GM04503 (cell line): ENCODE measurements at places on chromosomes 7 and 10.
A peak's percentile ranks its signal among the peaks of the same experiment; 100 is the strongest.

GRCh38 chr7:44982970-44983369 is 4.2 kb upstream of the MYO1G start:
- DNase-seq = no peak

DNA sequence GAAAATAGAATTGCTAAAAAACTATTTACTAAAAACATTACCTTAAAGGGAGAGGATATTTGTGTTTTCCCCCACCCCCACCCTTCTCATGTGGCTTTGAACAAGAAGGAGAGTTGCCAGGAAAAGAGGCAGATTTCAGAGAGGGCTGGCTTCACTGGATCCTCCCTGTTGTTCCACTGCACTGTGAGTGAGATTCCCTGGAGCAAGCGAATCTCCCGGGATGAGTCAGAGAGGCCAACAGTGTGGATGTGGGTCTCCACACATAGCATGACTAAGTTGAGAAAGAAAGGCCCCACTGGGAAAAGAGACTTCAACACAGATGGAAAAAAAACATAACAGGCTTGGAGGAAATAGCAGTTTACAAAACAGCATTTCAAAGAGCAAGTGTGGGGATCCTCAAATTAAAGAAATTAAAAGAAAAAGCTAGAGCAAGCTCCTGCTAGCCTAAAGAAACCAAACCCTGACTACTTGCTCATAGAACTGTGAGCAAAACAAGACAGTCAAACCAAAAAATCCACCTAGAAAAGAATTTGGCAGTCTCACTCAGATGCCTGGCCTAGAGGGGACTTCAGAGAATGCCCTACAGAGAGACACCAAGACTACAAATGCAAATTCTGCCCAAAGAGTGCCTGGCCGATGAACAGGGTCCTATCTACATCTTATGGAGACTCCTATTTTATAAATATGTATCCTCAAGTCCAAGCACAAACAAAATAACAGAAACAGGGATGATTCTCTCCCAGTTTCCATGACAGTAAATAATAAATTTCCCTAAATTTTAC is 3.4 kb downstream of the CAV1 start:
- peak; percentile 94 for DNase-seq

DNA sequence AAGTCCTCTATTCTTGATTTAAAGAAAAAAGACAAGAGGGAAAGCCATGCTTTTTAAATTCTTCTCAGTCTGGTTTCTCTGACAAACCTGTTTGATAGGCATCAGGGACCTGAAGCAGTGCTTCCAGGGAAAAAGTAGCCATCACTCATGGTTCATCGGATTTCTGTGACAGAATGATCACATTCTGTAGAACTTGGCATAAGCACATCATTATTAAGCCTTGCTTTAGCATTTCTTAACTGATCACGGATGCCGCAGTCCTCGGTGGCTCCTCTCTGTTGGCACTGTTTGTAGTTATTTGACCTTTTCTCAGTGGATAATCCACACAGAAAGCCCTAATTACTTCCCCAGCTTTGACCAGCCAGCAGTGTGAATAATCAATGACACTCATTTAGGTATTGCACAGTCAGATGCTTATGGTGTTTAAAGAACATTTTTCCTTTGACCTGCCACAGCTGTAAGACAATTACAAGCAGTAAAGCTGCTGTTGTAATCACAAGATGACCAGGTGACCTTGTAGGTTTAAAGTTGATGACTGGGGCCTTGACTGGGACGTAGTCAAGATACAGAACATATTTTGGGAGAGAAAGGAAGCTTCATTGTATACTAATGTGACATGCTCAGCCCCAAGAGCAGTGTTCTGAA is 64.4 kb upstream of the SKAP2 start:
- no peak for DNase-seq

- DNase-seq = no peak
Observed at GRCh38 chr7:13179011-13179582, 491.7 kb downstream of the ARL4A start.

DNA sequence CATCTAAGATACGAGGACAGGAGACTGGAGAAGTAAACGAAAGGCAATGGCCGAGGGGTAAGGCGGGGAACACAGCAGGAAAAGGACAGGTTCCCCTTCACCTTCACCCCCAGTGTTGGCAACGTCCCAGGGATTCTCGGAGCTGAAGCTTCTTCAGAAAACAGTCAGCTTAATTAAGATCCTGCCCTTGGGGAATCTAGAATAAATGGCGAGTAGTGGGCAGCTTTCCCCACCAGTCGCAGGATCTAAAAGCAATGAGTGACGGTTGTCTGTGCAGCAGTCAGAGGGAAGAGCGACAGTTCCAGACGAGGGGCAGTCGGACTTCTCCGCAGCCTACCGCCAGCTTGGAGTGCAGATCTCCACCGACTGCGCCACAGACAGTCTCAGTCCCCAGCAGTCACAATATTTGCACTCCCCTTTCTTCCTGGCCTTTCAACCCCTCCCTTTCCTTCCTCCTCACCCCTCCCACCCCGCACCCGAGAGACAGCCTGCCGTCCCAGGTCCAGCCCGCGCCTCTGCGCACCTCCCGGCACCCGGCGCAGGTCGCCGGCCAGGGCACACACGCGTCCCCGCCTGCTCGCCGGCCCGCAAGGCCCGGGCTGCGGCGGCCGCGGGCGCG is 10.9 kb upstream of the SP8 start:
- no peak for DNase-seq

DNA sequence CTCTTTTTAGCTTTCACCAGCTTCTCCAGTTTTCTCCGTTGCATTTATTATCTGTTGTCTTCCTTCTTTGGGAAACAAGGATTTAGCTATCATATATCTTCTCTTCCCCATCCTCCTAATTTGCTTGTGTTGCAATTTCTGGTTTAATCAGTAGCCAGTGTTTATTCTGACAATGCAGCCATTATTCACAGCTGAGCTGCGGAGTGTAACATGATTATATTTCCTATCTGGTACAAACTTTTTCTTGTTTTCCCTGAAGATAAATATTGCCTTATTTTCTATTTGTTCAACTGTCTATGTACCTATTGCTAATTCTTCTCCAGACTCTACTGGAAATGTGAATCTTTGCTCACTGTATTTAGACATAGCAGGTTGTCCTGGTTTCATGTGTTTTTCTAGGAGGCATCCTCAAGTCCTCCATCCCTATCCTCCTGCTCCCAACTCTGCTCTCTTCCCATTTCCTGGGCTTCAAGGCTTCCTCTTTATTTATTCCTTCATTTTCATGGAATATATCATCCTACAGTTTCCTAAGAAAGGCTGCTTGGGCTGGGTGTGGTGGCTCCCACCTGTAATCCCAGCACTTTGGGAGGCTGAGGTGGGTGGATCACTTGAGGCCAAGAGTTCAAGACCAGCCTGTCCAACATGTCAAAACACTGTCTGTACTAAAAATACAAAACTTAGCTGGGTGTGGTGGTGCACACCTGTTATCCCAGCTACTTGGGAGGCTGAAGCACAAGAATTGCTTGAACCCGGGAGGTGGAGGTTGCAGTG is 72.4 kb upstream of the KDM7A start:
- no peak for DNase-seq

DNA sequence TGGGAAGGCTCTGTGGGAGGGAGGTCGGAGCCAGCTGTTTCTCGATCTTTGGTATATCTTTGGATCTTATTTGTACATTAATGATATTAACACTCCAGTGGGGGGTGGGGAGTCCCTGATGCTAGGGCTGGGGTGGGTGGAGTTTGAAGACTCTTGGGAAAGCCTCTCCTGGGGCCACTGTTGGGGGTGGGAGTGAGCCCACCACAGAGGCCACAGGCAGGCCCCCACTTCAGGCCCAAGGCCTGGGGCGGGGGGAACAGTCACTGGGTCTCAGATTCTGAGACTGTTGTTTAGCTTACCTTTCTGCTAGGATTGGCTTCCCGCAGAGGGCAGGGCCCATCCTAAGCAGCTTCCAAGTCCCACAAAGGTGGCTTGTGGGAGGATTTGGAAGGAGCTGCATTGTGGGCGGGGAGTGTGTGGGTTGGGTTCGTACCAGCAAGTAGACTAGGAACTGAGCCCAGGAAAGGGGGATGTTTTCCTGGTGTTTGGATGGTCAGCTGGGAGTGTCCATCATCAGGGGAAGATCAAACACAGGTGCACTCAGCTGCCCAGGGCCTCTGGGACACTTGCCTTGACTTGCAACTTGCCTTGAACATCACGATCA is 11.9 kb downstream of the YKT6 start:
- no peak for DNase-seq
